ENCODE measurements at places on chromosomes 6 and 20.

DNA sequence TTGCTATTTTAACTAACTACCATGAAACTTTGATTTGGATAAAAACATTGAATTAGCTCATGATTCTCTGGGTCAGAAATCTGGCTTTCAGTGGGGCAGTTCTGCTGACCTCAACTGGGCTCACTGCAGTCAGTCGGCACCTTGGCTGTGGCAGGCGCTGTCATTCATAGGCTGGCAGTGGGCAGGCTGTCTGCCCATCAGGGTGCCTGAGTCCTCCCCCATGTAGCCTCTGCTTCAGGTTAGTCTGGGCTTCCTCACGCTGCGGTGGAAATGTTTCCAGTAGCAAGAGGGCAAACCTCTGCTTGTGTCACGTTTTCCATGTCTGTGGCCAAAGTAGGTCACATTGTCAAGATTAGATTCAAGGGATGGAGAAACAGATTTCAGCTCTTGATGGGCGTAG is 251.0 kb upstream of the TCF21 start:
- no peak for DNase-seq

DNA sequence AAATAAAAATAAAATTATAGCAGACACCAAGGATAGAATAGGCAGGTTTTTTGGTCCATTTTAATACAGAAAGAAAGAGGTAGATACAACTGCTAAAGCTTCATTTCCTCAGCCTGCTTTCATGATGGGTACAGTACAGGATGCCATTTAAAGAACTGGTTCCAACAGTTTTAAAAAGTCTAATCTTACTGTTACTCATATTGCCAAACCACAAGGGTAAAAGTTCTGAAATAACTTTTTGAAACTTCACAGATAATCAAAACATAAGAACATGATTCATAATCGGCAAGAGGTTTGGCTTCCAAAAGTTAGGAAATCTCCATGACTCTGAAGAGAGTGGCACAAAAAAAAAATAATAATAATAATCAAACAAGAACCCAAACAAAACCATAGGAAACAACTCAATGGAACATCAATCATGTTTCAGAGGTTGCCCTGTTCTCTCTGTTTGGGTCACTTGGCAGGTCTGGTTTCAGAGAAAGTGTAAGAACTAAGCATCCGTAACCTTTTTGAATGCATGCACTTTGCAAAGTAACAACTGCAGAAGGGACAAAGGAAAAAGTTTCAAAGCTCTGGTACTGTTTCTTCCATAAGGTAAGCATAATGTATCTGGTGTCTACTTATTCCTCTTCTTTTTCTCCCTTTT is 79.7 kb downstream of the SMLR1 start:
- no peak for DNase-seq

GRCh38 chr6:142945049-142945445 is at the start of gene HIVEP2:
Gene HIVEP2, minus strand, starts transcription at chr6:142945176. Its CDS starts 170,438 bp downstream, at chr6:142774738.
- peak; percentile 74 for DNase-seq

GRCh38 chr6:149445095-149445466 is 39.7 kb downstream of the ZC3H12D start:
- no peak for DNase-seq

GRCh38 chr20:63751471-63752271 is 12.1 kb downstream of the SLC2A4RG start:
- no peak for DNase-seq

DNA sequence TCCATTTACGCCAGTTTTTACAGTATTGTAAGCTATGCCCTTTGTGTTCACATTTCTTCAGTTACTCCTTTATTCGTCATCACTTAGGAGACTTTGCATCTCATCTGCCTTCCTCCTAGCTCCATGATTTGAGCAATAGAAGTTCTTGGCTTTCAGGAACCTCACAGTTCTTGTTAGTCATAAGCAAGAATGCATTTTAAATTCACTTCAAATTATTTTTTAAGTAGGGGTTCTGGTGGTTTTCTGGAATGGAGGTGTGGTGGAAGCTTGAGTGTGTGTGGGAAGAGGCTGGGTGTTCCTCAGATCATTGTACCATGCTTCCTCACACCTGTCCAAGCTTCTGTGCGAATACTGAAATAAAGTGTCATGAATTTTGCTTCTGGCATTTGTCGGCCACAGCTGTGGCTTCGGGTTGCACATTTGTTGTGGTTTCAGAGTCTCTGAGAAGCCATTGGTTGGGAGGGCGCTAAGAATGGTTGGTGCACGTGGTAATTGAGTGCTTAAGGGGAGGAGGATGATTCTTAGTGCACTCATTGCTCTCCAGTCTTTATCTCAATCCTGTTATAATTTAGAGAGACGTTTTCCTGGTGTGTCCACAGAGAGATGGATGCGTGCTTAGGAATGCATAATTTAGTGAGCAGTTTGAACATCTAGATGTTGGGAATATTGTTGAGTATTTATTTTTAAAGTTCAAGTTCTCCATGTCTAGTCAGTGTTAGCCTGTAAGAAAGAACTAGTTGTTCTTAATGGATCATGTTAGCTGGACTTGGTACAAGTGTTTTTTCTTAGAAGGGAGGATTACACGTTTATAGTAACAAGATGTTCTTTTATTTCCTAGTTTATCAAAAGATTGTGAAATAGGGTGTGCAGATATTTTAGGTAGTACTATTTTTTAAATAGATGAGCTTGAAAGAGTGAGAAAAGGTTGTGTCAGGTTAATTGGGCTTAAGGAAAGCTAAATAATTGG is 31.9 kb downstream of the FOXO3 start:
- DNase-seq, result peak; percentile 78

GRCh38 chr6:164086076-164086887 is 671.8 kb downstream of the QKI start:
- no peak for DNase-seq

- no peak for DNase-seq
These were observed 260.3 kb downstream of the ALDH8A1 start for GRCh38 chr6:134689641-134690040.
